Forelimb muscle (tissue), 1 donor: ENCODE measurements at places on chromosomes 1 and 21. TPM values are rescaled to one million over a fixed set of nuclear protein-coding genes. Genes with fewer than 3 reads are reported as not detected.

The PGLYRP3 gene
- polyA plus RNA-seq: not detected

The NOL9 gene
- 13.6 TPM for polyA plus RNA-seq

The AKNAD1 gene
- polyA plus RNA-seq: 2.2 TPM

The NBPF10 gene
- polyA plus RNA-seq: 1.3 TPM

The AVPR1B gene
- 0.24 TPM for polyA plus RNA-seq

The S100A3 gene
- 0.77 TPM for polyA plus RNA-seq

The OR6K3 gene
- polyA plus RNA-seq: not detected

The LRIF1 gene
- 8.7 TPM for polyA plus RNA-seq

The ZNF593OS gene
- 1.5 TPM for polyA plus RNA-seq

The TDRD5 gene
- polyA plus RNA-seq: not detected

The LCE2C gene
- not detected for polyA plus RNA-seq

The PRXL2B gene
- polyA plus RNA-seq: 21.4 TPM

The SH2D2A gene
- polyA plus RNA-seq: 0.39 TPM

The GSTM5 gene
- polyA plus RNA-seq: 16.6 TPM

The CGN gene
- 0.52 TPM for polyA plus RNA-seq

The DMRTA2 gene
- polyA plus RNA-seq: 0.05 TPM

The OR2M3 gene
- 0.01 TPM for polyA plus RNA-seq

The CELA2B gene
- 3.1 TPM for polyA plus RNA-seq

The SPRR4 gene
- not detected for polyA plus RNA-seq

The ATP8B2 gene
- polyA plus RNA-seq: 20.8 TPM

The SLC44A5 gene
- 0.30 TPM for polyA plus RNA-seq

The SYT11 gene
- polyA plus RNA-seq: 14.1 TPM

The ALG14 gene
- 5.4 TPM for polyA plus RNA-seq

The JAM2 gene
- polyA plus RNA-seq: 38.1 TPM

The TMEM79 gene
- polyA plus RNA-seq: 4.3 TPM

The RGSL1 gene
- polyA plus RNA-seq: not detected

The NFASC gene
- polyA plus RNA-seq: 1.1 TPM

The DISP3 gene
- polyA plus RNA-seq: 0.32 TPM

The CR1 gene
- 0.78 TPM for polyA plus RNA-seq

The SELL gene
- polyA plus RNA-seq: 1.6 TPM

The KAZN gene
- 12.8 TPM for polyA plus RNA-seq

The FALEC gene
- polyA plus RNA-seq: 1.1 TPM

The NBPF14 gene
- 14.7 TPM for polyA plus RNA-seq

The KIAA0040 gene
- polyA plus RNA-seq: 11.1 TPM

The ERICH3 gene
- not detected for polyA plus RNA-seq

The ETNK2 gene
- 2.4 TPM for polyA plus RNA-seq

The HES5 gene
- polyA plus RNA-seq: 0.56 TPM

The GUCA2B gene
- polyA plus RNA-seq: not detected

The GSTM4 gene
- polyA plus RNA-seq: 25.1 TPM

The SNRPE gene
- polyA plus RNA-seq: 134 TPM

The LCK gene
- polyA plus RNA-seq: 0.35 TPM

The SLAMF9 gene
- not detected for polyA plus RNA-seq

The TFF2 gene
- not detected for polyA plus RNA-seq

The TNFRSF4 gene
- polyA plus RNA-seq: 3.2 TPM

The C8B gene
- polyA plus RNA-seq: not detected

The DNTTIP2 gene
- polyA plus RNA-seq: 40.3 TPM

The SYPL2 gene
- 304 TPM for polyA plus RNA-seq
